ENCODE measurements at places on chromosomes 4 and X.
A peak's percentile ranks its signal among the peaks of the same experiment; 100 is the strongest.

DNA sequence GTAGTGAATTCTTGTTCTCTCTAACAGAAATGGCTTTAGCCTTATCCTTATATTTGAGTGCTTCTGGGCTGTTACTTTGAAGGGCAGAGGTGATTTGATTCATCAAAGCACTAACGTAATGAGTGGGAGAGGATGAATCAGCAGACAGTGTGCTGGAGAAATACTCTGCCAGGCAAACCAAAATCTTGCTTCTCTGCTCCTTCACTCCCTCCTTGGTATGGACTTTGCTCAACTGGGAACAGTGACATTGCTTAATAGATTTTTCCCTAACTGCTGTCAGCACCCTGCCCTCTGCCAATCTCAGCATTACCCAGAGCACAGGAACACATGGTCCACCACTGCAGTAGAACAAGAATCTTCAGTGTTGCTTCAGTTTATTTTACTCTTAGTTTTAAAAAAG lies 56.0 kb downstream of the PDLIM5 start:
- DNase-seq, result no peak

DNA sequence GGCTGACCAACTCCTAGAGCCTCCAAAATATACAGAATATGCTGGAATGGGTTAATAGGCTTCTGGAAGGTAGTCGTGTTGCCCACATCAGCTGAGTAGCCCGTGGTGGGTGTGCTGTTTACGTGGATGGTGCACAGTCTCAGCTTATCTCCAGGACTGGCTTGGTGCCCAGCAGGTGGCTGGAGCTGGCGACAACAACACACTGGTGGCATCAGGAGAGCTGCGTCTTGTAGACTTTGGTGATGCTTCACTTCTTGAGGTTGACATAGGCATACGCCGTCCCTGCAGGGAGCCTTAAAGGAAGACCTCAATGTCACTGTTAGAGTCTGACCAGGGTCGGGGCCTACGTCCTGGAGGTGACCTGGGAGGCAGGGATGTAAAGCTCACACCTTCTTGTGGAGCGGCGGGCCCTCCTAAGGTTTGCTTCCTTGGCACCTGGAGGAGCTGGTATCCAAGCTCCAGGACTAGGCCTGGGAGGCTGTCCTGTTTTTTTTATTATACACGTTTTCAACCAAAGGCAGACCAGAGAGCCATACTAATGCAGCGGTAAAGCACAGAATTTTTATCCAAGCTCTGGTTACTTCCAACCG lies 26.5 kb upstream of the RBMX start:
- DNase-seq, result no peak

GRCh38 chr4:173794662-173795061 lies 264.6 kb upstream of the HAND2 start:
- no peak for DNase-seq

GRCh38 chr4:77927991-77928925 lies 65.6 kb downstream of the MRPL1 start:
- no peak for DNase-seq

GRCh38 chrX:69320116-69320515 lies 154.9 kb upstream of the PJA1 start:
- no peak for DNase-seq

GRCh38 chr4:155544547-155544946 lies 122.1 kb upstream of the GUCY1A1 start:
- DNase-seq, result no peak

GRCh38 chrX:46333550-46333949 lies 211.7 kb downstream of the ZNF674 start:
- DNase-seq, result no peak

- peak; percentile 4 for DNase-seq
These were observed 13.8 kb upstream of the CDKL2 start for GRCh38 chr4:75644095-75644494.

DNA sequence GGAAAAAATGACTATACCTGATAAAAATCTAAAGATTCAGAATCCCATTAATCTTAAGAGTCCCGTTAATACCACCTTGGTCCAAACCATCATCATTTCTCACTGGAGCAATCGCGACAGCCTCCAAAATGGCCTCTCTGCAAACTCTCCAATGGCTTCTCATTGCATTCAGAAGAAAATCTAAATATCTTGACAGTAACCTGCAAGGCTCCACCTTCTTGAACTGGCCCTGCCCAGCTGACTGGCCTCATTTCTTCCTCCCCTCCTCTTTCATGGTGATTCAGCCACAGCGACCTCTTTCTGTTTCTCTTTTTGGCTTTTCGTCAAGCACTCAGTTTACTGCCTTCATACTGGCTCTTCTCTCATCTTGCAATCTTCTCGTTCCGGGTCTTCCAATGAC lies 56.2 kb upstream of the GPRIN3 start:
- no peak for DNase-seq

Data from AML-193 (cell line).